ENCODE measurements at places on chromosomes 2 and 18.

- no peak for DNase-seq
Observed at GRCh38 chr2:62785810-62786597, 80.5 kb downstream of the EHBP1 start.

DNA sequence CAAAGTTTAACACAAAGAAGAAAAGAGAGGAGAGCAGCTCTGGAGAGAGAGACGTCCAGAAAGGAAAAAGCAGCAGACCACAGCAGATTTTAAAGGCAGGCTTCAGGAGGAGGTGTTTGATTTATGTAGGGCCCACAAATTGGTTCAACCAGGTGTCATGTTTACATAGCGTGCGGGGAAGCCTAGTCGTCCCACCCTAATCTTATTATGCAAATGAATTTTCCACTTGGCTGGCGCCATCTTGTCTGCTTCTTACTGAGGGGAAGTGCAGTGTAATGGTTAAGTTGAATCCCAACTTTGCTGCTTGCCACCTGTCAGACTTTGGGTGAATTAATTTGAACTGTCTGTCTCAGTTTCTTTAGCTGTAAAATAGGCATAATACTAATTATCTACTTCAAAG, 282.4 kb upstream of the CYRIA start:
- DNase-seq, result no peak

- no peak for DNase-seq
Observed at GRCh38 chr18:47095810-47096209, 54.5 kb downstream of the HDHD2 start.

DNA sequence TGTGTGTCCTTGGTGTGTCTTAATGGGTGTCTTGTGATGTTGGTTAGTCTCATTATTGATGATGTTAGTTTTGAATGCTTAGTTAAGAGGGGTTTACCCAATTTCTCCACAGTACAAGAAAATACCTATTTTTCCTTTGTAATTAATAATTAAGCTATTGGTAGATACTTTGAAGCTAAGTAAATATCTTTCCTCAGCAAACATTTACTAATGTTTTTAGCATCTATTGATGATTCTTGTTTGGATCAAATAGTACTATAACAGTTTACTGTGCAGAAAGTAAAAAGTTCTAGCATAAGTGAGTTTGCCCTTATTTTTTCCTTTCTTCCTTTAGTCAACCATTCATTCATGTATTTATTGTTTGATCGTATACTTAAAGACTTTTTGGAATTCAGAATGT, 19.1 kb downstream of the MAP3K20 start:
- no peak for DNase-seq

- DNase-seq, result peak; percentile 63
Observed at GRCh38 chr18:63590373-63590772, 3.2 kb downstream of the SERPINB13 start.

GRCh38 chr2:182668671-182669070, 47.4 kb upstream of the DNAJC10 start:
- no peak for DNase-seq

DNA sequence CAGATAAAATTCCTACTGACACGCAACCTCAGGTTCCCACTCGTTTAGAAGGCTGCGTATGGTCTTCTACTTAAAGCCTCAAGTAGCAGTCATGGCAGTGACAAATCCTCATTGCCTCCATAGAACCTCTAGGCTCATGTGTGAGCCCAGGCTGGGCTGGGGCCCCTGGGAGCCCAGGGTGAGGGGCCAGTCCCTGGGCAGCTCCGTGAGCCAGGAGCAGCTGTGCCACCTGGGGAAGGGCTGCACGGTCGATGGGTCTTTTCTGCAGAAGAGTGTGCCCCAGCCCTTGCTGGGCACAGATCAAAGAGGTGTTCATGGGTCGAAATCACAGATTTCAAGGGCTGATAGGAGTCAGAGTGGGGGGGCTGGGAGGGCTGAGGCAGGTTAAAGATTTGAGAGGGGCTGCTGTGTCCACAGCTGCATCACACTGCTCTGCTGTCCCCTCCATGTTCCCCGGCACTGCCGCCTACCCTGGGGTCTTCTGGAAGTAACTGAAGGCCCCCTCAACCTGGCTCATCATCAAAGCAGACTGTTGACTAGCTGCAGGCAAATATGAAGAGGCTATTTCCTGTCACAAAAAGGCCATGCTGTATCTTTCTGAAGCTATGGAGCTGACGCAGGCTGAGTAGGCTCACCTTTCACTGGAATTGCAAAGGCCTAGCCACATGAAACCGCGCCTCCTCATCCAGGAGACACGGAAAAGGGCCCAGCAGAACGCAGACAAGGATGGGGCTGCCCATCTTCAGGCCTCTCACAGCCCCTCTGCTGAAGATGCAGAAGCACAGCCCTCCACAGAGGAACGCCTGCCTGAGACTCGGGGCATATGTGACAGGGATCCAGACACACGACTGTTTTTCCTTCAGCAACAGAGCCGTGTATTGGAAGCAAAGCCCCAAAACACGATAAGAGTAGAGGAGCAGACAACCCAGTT, 35.7 kb upstream of the ALPP start:
- no peak for DNase-seq

GRCh38 chr2:232884001-232884421, 13.9 kb downstream of the SNORC start:
- no peak for DNase-seq

- DNase-seq, result no peak
Observed at GRCh38 chr2:19349911-19350677, 8.3 kb downstream of the OSR1 start.

DNA sequence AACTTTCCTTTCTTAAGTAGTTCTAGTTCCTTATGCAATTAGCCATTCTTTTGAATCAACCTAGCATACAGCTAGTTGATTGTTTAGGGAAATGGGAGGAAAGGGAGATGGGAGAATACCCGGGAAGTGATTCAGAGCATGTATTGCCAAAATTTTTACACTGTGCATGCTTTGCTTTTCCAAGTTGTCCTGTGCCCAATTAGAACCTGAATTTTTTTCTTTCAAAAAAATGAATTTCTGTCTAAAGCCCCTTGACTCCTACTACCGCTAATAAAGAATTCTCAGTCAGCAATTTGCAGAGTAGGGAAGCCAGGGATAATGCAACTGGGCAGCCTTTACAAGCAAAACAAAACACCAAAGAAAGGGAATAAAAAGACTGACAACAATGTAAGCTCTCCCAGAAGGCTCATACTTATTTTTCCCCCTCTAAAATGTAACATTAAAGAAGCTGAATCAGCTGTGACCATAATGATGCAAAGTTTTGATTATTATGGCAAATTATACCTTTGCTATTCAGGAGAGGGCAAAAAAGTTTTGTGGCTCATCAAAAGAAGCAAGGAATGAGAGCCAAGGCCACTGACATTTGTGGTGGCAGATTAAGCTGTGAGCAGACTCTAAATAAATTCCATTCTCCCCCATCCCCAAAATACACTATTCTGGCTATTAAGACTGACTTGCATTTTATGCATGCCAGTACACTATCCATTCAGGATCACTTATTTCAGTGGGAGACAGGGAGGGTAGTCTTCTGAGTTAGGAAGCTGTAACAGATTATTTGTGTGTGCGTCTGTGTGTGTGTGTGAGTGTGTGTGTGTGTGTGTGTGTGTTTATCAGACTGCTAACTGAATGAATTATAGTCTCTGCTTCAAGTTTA, 174.3 kb downstream of the ERBB4 start:
- DNase-seq, result no peak

GRCh38 chr18:57430079-57431001, 4.8 kb upstream of the ONECUT2 start:
- DNase-seq, result no peak

DNA sequence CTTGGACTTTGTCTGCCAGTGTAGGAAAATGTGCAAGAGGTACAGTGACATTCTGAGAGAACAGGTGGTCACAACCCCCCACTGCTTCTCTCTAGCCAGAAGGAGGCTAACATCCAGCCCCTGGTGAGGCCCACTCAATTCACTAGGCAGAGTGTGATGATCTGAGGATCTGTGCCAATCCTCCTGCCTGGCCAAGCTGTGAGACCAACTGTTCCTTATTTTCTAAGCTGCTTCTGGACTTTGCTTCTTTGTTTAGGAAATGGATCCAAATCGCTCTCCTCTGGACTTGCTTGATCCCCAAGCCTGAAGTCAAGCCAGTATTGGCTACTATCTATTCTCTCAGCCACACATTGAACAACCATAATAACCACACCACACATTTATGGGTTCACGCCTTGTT, 202.8 kb downstream of the PIK3C3 start:
- DNase-seq, result no peak

DNA sequence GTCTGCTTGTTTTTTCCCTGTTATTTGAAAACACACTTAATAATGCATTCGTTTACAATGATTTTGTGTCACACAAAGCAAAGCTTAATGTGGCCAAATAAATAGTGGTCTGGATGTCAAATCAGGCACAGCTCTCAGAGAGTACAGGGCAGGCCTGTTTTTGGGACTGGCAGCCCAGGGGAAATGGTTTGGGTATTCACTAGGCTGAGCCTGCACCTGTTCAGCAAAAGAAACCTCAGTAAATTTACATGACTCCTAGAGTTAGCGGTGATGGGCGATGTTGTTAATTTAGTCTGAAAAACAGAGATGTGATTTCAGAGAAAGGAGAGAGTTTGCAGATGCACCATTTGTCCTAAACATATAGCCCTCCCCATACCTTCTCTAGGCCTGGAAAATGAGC, 197.1 kb downstream of the ALK start:
- DNase-seq, result no peak

DNA sequence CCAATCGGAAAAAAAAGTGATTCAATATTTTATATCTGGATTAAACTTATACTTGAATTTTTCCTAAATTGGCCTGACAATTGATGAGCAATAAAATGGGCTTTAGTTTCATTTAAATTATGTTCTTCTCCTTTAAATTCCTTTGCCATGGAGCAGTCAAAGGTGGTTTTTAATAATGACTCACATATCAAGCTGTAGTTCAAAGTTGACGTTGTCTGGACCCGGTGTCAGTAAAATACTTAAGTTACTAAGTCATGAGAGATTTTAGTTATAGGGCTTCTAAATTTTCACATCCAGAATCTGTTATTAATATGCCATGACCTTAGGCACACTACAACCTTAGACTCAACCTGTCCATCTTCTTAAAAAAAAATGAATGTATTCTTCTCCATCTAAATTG, 62.5 kb downstream of the CDH2 start:
- DNase-seq, result no peak

GRCh38 chr2:152556506-152556905, 160.8 kb downstream of the PRPF40A start:
- DNase-seq, result no peak

DNA sequence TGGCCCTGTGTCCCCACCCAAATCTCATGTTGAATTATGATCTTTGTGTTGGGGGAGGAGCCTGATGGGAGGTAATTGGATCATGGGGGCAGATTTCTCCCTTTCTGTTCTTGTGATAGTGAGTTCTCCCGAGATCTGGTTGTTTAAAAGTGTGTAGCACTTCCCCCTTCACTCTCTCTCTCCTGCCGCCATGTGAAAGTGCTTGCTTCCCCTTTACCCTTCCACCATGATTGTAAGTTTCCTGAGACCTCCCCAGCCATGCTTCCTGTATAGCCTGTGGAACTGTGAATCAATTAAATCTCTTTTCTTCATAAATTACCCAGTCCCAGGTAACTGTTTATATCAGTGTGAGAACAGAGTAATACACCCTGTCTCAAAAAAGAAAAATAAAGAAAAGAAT, 25.5 kb downstream of the LRRFIP1 start:
- DNase-seq, result no peak

Measured in Kasumi-1 (cell line).